Ascending aorta (tissue), 2 donors: ENCODE measurements at places on chromosomes 6 and 20.
A peak's percentile ranks its signal among the peaks of the same experiment; 100 is the strongest.

DNA sequence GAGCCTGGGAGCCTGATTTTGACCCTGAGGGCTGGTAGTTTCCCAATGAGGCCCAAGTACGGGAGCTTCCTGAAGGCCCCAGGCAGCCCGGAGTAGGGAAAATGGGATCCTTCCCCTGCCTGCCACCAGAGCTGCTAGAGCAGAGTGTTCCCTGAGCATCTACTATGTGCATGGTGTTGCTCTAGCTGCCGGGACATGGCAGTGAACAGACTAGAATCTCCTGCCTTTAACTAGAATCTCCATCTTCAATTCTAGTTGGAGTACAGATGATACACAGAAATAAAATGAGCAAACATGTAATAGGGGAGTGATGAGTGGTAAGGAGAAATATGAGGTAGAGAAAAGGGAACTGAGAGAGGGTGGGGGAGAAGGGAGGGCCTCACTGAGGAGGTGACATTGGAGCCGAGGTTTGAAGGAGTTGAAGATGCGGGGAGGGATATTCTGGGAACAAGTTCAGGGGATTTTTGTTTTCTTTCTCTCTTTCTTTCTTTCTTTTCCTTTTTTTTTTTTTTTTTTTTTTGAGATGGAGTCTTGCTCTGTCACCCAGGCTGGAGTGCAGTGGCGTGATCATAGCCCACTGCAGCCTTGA lies 18.5 kb downstream of the VSTM2L start:
- no peak for DNase-seq

DNA sequence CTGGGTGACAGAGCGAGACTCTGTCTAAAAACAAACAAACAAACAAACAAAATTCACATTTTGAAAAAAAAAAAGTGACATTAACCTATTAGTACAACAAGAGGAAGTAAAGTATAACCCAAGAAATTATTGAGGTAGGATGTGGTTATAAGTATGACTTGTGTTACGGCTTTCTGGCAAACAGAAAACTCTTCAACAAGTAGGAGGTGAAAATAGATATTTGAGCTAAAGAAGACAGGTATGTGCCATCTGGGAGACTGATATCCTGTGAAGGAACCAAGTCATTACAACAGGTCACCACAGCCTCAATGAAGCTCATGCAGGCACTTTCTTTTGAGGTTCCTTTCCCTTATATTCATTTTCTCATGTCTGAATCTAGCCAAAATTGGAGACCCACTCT lies 28.8 kb downstream of the TLDC2 start:
- DNase-seq, result no peak

GRCh38 chr6:98880486-98880885 lies 46.1 kb downstream of the POU3F2 start:
- DNase-seq, result no peak

DNA sequence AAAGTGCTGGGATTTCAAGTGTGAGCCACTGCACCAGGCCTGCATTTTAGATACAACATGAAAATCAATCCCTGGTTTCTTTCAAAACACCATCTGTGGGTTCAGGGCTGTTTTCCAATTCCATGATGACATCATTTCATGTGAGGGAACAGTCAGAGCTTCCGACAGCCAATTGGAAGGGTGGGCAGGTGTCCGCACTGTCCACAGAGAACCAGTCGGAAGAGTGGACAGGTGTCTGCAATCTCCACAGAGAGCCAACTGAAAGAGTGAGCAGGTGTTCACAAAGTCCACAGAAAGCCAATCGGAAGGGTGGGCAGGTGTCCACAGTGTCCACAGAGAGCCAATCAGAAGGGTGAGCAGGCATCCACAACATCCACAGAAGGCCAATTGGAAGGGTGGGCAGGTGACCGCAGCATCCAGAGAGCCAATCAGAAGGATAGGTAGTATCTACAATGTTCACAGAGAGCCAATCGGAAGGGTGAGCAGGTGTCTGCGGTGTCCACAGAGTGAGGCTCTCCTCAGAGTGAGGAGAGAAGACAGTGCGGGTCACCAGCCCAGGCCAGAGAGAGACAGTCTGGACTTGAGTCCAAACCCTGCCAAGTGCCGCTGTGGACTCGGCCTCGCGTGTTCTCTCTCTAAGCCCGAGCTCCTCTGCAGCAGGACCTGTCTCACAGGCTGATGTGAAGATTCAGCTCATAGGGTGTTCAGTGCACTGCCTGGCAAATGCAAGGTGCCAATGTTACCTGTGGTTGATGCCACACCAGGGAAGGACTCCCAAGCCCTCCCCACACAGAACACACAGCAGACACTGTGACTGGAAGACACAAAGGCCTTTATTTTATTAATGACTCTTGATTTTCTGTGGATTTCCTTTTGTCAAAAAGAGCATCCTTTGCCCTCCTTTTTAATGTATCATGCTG lies 57.3 kb downstream of the DLL1 start:
- DNase-seq, result no peak

GRCh38 chr6:131073577-131073976 lies 10.5 kb upstream of the EPB41L2 start:
- DNase-seq, result no peak

GRCh38 chr6:166223079-166223478 lies 55.4 kb upstream of the TBXT start:
- DNase-seq, result no peak

- DNase-seq, result peak; percentile 48
These were observed 96.4 kb upstream of the RNF24 start for GRCh38 chr20:4111440-4112411.

GRCh38 chr6:105034470-105034869 lies 77.6 kb downstream of the LIN28B start:
- DNase-seq, result no peak

DNA sequence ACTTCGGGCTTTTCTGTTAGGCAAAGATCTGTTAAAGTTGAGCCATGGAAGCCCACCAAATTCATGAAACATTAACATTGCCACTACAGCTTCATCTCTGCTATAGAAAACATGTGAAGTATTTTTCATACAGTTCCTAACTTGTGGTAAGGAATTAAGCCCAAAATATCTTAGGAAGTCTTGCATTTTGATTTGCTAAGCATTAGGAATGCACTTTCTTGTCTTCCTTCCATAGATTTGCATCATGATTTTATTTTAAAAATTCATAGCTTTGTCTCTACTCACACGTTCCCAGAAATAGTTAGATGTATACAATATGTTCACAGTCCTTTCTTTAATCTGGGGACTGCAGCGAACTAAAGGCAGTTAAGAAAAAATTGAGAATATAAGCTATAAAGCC lies 325.6 kb downstream of the CENPW start:
- no peak for DNase-seq
